ENCODE measurements at places on chromosomes 16 and 17.

- no peak for DNase-seq
Measured at GRCh38 chr17:15039366-15039765, 225.8 kb downstream of the PMP22 start.

DNA sequence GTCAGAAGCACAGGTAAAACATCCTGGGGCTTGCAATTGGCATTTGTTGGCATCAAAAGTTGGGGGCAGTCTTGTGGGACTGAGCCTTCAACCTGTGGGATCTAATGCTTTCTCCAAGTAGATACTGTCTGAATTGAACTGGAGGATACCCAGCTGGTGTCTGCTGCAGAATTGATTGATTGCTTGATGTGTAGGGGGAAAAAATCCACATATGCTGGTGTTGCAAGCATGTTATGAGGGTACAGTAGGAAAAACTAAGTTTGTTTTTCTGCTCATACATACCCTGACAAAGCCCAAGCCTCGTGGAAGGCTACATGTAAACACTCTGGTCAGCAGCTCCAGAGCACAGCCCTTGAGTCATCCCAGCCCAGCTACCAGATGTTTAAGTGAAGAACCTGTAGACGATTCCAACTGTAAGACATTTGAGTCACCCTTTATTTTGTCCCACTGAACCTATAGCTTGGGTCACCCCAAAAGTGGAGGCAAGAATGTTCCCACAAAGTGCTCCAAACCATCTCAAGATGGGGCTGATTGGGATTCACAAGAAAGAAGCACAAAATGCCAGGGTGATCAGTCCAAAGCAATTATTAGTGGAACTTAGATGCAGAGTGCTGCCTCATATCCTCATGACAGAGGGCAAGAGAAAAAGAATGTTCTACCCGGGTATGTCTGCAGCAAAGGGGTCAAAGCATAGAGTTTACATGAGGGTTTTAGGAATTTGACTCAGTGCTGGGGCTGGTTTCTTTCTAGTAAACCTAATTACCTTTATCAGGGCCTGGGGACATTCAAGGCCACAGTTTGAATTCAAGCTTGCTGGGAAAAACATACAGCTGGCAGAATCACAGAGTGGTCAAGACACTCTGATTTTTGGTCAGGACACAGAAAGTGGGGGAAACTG is 9.6 kb upstream of the APPBP2 start:
- DNase-seq, result no peak

DNA sequence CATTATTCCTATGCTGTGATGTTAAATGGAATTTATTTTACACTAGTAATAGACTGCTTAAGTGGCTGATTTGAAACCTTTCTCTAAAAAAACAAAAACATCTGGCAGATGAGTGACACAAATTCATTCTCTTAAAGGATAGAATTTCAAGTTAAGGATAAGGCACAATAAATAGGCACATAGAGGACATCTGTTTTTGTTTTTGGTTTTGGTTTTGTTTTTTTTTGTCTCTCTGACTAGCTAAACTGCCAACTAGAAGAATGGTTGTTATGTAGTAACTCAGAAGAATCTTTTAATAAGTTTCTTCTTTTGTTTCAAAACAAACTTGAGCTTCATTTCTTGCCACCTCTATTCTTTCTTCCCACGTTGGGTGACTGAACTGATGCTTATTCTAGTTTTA is 5.1 kb upstream of the VPS4A start:
- DNase-seq, result no peak

DNA sequence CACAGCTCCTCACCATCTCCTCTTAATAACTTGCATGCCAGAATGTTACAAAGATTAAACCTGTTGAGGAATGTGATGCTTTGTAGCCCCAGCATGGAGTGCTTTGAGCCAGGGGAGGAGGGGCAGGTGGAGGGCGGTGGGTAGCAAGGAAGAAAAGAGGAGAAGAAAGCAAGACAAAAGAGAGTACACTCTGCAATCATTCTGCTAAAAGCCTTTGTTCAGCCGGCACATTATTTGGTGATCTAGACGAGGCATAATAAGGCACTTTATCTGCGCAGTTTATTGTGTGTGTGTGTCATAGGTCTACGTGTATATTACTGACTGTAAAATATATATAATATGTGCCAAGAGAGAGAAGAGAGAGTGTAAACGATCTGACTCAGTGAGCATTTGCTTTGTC is 139.1 kb downstream of the SOX9 start:
- DNase-seq, result peak; percentile 9

DNA sequence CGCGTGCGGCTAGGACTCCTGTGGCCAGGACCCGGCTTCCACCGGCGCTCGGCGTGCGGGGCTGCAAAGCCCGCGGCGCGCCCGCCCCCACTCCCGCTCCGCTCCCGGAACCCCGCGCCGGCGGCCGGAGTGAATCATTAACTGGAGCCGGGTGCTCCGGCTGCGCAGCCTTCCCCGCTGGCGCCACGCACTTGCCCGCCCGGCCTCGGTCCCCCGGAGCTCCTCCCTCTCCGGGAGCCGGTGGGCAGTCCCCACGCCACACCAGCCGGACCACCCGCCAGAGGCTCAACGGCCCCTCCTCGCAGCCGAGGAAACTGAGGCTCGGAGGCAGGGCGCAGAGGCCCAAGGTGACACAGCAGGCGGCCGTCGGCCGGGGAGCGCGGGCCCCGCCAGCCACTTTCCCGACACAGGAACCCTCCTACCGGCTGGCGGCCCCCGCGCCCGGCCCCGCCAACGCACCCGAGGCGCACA is 580 bp downstream of the BCAR1 start:
- DNase-seq, result no peak

DNA sequence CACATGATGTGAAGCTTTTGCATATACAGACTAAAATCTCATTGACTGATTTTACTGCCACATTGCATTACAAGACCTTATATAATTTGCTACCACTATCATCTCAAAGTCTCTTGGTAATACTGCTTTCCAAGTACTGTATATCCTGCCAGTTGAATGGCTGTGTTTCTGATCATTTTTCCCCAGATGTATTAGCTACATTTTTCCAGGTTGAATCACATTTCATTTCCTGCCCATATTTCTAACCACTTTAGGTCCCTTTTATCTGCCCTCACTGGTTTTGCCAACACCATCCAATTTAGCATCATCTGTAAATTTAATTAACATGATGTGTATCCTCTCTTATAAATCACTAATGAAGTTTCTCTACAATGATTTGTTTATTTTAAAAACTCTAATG is 365.7 kb upstream of the PMFBP1 start:
- no peak for DNase-seq

- peak; percentile 65 for DNase-seq
Measured at GRCh38 chr17:49496183-49496866, 1.2 kb downstream of the NGFR start.

- no peak for DNase-seq
Measured at GRCh38 chr17:73474370-73474988, 162.7 kb upstream of the CDC42EP4 start.

DNA sequence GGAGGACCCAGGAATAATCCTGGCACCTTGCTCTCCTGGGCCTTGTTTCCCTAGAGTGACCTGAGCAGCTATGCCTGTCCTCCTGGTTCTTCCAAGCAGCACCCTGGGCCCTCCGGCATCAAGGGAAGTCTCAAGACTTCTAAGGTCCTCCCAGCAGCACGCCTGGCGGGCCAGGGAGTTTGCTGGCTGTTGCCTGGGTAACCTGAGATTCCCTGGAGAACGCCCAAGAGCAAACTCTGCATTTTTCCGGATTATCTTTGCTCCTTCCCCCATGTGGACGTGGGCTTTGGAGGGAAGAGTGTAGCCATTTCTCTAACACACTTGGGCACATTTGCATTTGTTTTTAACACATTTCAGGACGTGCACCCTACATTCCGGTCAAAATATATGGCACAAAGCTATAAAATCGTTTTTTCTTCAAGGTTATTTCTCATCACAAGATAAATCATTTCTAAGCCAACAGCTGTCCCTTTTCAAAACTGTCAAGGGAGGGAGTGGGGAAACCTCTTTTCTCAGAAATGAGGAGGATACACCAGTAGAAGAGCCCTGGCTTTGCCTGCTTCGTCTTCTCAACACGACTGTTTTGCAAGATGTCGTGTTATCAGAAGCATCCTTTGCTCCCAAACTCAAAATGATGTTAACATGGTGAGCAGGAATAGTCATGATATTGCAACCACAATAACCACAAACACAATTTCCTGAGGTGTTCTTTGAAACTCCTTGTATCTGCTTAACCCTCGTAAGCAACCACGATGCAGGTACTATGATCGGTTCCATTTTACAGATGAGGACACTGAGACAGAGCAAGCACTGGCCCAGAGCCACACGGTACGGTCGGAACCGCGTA is 116.5 kb downstream of the ADCY9 start:
- DNase-seq, result no peak

DNA sequence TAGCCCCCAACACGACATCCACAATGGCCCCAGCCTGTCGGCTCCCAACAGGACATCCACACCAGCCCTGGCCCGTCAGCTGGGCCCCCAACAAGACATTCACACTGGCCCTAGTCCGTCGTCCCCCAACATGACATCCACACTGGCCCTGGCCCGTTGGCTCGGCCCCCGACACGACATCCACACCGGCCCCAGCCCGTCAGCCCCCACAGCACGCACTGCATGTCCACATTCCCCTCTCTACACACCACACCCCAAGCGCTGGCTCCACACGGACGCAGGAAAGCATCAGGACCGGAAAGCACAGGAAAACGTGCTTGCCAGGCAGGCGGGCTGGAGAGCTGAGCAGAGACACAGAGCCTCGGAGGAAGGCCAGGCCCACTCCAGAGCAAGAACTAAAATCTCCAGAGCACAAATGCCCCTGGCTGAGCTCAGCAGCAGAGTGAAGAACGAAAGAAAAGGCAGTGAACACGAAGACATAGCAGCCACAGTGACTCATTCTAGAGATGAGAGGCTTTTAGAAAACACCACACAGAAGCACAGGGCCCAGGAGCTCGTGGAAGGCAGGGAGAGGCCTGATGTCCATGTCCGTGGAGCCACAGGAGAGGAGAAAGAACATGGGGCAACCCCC is 50.6 kb downstream of the LMF1 start:
- no peak for DNase-seq

DNA sequence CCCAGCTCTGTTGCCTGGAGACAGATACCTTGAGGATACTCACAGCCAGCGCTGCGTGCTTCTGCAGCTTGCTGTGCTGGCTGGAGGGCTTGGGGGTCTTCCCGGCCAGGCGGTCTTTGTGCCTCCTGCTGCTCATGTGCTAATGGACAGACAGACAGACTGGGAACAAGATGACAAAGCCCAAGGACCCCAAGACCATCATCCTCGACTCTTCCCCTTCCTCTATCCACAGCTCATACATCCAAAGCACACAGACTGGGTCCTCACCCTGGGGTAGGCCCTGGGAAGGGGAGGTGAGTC is 7.7 kb downstream of the NKIRAS2 start:
- no peak for DNase-seq

- DNase-seq, result no peak
Measured at GRCh38 chr16:63200940-63201339, 1164.7 kb upstream of the CDH8 start.

DNA sequence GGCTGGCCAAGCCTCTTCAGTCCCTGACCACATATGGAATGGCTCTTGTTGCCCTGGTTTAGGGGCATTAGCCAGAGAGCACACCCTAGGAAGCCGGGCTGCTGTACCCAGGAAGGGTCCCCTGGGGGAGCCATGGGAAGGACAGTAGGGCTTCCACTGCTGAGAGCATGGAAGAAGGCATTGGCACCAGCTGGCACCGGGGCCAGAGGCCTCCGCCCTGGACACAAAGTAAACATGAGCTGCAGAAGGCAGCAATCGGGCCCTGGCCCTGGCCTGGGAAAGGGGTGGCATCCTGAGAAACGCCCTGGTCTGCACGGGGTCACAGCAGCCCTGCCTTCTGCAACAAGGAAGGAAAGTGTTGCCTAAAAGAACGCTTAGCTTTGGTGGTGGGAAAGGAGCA is 49.4 kb downstream of the VAC14 start:
- no peak for DNase-seq
